Caudate nucleus (tissue), 63 donors: ENCODE measurements at places on chromosomes 6 and 20.

GRCh38 chr6:15363164-15363522, 117.3 kb downstream of the JARID2 start:
- no peak for DNase-seq

GRCh38 chr20:42402455-42402854, 784.3 kb upstream of the CHD6 start:
- no peak for DNase-seq

DNA sequence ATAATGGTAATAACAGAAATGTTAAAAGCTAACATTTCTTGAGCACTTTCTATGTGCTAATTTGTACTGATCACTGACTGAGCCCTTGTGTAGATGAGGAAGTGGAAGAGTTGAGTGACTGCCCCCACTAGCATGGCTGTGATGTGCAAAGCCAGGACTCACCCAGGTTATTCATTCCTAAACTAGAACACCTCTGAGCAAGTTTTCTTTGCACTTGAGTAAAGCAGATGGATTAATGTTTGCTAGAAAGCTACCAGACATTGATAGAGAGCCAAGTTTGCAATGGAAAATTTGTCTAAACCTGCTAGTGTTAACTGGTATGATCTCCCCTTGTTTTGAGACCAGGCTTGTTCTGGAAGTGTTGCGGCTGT, 467.4 kb upstream of the PLCB4 start:
- DNase-seq: no peak

DNA sequence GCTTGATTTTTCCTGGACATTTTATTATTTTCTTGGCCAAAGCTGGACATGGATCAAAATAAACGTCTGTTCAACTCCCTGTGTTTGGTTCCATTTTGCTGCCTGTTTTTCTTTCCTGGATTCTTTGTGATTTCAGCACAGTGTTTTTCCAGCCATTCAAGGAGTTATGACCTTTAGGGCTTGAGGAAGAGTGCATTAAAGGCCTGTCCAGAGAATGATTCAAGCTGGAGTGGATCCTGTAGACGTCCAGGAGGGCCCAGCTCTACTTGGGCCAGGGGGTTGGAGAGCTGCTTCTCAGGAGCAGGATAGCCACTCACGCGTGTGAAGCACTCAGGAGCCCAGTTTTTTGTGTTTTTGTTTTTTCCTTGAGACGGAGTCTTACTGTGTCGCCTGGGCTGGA, 56.5 kb upstream of the IER3 start:
- no peak for DNase-seq

DNA sequence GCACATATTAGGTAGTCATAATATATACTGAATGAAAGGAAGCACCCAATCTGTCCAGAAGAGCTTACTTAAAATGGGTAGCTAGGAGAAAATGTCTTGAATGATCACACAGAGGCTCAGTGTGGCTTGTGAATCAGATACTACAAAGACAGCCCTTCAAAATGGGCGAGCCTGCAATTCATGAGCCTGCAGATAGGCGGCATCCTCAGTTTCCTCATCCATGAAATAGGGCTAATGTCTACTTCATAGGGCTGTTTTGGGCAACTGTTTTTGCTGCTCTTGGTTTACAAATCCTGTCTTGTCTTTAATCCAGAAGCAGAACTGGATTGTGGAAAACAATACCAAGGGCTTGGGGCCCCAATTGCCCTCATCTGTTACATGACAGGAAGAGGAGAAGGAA, 129.3 kb upstream of the KCNK16 start:
- DNase-seq: no peak

DNA sequence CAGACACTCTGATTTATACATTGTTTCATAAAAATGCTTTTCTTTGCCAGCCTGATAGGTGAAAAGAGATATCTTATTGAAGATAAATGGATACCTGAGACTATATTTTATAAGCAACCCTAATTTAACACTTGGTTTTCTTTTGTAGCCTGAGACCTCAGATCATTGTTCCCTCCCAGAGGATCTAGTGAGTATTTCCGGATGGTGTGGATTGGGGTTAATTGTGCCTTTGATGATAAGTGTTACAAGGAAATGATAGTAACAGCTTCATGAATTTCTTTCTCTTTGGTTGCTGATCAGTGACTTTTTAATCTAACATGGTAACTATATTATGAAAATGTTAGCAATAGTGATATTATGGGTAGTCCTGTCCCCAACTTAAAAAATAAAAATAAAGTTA, 30.4 kb downstream of the KDM1B start:
- DNase-seq: no peak

- DNase-seq: no peak
These were observed 702.7 kb downstream of the MAFB start for GRCh38 chr20:39986173-39986904.

- no peak for DNase-seq
These were observed 41.6 kb upstream of the NFATC2 start for GRCh38 chr20:51584116-51584515.

- DNase-seq: no peak
These were observed 335.6 kb upstream of the BTBD3 start for GRCh38 chr20:11582060-11582459.

DNA sequence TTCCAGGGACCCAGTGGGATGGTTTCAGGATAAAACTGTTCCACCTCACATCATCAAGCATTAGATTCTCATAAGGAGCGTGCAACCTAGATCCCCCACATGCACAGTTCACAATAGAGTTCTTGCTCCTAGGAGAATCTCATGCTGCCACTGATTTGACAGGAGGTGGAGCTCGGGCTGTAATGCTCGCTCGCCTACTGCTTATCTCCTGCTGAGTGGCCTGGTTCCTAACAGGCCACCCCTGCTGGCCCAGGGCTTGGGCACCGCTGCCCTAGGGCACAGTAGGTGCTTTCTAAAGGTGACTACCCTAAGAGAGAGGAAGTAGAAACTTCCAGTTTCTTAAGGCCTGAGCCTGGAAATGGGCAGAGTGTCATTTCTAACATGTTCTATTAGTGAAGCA, 656.9 kb downstream of the PRKN start:
- DNase-seq: no peak

GRCh38 chr20:9503526-9504245, 10.7 kb upstream of the LAMP5 start:
- no peak for DNase-seq

DNA sequence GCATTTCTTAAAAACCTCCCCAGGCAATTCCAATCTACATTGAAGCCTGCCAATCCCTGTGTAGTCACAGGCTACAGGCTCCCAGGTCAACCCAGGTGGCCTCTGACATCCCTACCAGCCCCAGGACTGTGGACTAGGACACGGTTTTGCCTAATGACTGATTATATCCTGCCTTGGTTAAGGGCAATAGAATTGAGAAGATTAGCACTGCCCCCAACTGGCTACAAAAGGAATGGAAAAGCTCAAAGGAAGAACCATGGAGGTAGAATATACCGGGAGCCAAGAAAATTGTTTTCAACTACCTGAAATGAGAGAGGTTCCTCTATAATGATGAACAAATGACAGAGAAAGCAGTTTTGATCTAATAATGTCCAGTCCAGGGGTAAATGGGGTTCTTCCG, 421.1 kb upstream of the AGPAT4 start:
- no peak for DNase-seq

DNA sequence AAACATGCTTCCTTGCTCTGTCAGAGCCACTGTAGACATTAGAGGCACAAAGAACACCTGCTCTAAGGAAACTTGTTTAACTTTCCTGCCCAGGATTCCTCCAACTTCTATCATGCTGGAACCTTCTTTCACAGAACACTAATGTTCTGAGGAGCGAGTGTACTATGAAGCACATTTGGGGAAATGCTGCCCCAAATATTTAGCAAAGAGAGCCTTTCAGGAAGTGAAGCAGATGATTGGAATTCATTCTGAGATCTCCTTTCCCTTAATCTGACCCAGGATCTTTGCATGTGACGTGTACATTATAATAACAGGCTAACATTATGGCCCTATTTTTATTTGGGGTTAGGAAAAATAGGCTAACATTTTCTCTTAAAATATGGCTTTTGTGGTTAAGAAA, 21.0 kb upstream of the FYN start:
- DNase-seq: no peak

DNA sequence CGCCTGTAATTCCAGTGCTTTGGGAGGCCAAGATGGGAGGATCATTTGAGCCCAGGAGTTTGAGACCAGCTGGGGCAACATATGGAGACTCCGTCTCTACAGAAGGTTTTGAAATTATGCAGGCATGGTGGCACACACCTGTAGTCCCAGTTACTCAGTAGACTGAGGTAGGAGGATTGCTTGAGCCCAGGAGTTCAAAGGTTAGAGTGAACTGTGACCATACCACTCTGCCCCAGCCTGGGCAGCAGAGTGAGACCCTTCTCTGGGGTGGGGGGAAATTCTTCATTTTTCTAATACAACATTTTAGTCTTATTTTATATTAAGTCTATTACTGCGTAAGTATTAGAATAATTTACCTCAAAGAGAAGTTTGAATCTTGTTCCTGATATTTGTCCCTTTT, 20.1 kb upstream of the SUMO4 start:
- no peak for DNase-seq

GRCh38 chr6:132900849-132901248, 86.5 kb downstream of the RPS12 start:
- no peak for DNase-seq

DNA sequence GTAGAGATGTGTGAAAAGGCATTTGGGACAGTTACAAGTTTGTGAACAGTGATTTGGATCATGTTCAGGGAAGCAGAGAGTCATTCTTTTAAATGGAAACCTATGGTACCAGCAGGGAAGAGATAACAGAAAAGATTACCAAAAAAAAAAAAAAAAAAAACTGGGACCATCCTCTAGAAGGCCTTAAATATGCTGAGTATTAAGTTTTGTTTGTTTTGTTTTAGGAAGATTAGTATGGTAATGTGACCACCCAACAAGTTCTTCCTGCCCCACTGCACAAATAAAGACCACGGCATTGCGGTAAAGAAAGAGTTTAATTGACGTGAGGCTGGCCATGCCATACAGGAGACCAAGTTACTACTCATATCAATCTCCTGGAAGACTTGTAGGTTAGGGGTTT, 946.2 kb downstream of the KIF16B start:
- no peak for DNase-seq

DNA sequence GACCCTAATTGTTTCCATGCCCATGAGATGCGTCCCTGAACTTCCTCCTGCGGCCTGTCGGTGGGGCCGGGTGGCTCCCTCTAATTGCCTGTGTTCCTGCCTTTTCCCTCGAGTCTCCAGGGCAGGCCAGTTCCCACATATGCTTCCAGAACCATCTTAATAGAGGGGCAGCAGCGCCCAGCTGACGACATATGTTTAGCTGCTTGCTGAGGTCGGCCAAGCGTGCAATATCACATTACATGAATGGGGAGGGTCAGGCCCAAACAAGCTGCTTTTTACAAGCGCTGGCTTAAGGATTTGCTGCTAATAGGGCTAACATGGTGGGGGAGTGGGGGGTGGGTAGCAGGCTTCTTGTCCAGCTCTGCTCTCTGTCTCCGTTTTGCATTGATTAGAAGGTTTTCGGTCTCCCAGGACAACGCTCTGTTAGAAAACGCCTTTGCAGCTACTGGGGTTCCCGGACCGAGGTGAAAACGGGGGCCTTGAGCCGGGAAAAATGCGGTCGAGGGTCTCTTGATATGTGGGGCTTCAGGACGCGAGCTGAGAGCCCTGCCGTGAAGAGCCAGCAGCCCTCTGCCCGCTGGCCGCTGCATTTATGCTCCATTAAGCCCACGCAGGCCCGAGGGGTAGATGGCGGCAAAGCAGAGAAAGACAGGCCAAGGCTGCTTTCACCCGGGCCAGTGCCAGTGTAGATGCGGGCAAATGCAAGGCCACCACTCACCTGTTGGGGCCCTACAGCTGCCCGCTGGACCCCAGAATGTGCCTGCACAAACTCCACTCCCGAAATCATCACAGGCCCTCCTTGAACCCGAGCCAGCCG, 308.5 kb downstream of the BMP7 start:
- no peak for DNase-seq

- no peak for DNase-seq
These were observed 102.7 kb upstream of the AHI1 start for GRCh38 chr6:135600086-135600702.

DNA sequence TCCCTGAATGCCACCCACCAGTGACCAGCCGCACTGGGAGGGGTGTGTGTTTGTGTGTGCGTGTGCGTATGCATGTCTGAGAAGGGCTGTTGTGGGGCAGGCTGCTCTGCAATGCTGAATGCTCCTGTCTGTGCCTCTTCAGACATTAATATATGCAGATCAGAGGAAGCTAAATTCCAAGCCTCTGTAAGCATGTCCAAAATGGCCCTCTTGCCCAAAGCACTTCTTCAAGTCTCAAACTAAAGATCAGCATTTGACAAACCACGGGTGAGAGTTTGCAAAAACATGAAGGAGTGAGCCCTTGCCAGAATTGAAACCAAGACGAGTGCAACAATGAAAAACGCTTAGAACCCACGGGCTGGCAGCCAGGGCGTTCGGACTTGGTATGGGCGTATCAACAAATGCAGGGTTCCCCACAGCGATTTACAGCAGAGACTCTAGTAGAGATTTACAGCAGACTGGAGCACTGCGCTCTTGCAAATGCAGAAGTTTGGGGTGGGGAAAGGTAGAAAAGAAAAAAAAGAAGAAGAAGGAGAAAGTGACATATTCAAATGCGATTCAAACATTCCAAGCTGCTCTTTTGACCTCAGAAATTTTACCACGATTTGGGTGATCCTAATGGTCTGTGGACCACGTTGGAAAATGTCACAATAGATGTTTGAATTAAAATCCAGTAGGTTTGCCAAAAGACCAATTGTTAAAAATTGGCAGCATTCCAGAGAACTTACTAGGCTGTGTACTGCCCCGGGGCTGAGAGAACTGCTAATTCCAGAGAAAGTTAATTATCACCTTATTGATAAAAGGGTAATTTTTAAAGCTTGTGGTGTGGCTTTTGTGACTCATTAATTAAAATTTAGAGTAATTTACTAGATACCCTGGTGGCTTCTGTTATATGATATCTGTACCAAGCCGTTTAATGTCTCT, 3.5 kb downstream of the SCML4 start:
- DNase-seq: peak; percentile 11

DNA sequence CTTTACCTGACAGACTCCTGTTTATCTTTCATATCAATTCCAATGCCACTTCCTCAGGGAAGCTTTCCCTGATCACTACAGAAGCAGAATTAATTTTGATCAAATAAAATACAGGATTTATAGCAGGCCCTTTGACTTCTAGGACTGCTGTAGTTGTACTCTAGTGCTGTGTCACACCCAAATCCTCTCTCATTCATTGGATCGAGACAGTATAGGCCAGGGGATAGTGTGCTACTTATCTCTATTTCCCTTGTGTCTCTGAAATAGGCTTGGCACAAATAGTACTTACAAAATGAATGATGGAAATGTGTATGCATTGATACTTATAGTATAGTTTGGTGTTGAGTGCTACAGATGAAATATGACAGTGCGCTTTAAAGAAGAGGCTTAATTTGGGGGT, 19.8 kb downstream of the RALY start:
- DNase-seq: no peak

GRCh38 chr6:160766989-160767646, 65.1 kb downstream of the PLG start:
- peak; percentile 24 for DNase-seq

- DNase-seq: no peak
These were observed 46.7 kb downstream of the TBC1D7 start for GRCh38 chr6:13281686-13282085.
